ENCODE measurements at places on chromosomes 2 and 18.

GRCh38 chr18:23336101-23336500, 117.0 kb upstream of the RIOK3 start:
- no peak for DNase-seq

DNA sequence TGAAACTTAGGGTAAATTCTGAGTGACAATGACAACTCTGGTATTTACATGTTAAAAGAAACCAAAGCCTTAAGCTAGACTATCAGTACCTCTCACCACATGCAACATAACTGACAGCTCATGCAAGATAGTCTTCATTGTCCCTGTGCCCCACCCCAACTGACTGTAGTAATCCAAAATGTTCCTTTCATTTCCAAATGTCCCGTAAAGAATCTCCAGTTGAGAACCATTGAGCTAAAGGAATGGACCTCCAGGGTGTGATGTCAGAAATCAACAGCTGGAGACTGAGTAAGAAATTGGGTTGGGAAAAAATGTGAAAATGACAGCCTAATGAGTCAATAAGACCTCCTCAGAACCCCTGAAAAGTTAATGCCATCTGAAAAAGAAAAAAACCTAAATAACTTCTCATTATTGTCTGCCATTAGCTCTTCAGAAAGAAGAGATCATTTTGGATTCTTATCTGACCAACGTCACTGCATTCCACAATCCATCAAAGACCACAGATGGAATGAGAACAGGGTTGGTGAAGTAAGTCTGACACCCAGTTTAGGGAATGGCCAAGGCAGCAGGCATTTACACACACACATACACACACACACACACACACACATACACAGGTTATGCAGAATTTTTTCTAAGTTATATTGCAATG, 51.7 kb upstream of the ACVR2A start:
- DNase-seq: no peak

- no peak for DNase-seq
Measured at GRCh38 chr2:227933884-227934283, 62.5 kb downstream of the DAW1 start.

DNA sequence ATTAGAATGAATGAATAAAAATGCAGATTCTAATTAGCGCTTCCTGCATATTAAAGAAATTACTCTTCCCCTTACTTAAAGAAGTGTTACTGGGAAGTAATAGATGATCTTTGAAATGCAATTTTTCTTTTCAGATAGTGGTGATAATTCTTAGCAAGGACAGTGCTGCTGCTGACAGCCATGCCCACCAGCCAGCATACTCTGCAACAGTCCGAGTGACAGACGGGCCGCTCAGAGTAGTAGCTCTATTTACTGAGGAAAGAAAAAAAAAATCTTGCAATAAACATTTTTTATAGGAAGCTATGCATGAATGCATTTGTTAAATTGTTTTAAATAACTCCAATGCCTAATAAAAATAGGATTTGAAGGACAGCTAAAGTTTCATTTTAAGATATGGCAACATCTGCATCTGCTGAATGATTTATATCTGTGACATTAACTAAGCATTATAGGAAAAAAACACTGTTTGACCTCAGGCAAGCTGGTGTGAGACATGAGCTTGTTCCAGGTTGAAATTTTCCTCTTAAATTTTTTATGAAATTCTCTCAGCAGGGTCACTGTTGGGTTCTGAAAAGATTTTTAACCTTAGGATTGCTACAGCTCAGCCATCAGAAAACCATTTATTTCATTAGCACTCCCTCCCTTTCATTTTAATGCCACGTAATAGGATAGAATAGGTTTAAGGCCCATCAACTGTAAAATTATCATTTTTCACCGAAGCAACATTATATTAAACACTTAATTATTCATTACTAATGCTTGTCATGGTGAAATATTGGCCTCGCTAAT, 393.8 kb downstream of the DCDC2C start:
- DNase-seq: no peak

DNA sequence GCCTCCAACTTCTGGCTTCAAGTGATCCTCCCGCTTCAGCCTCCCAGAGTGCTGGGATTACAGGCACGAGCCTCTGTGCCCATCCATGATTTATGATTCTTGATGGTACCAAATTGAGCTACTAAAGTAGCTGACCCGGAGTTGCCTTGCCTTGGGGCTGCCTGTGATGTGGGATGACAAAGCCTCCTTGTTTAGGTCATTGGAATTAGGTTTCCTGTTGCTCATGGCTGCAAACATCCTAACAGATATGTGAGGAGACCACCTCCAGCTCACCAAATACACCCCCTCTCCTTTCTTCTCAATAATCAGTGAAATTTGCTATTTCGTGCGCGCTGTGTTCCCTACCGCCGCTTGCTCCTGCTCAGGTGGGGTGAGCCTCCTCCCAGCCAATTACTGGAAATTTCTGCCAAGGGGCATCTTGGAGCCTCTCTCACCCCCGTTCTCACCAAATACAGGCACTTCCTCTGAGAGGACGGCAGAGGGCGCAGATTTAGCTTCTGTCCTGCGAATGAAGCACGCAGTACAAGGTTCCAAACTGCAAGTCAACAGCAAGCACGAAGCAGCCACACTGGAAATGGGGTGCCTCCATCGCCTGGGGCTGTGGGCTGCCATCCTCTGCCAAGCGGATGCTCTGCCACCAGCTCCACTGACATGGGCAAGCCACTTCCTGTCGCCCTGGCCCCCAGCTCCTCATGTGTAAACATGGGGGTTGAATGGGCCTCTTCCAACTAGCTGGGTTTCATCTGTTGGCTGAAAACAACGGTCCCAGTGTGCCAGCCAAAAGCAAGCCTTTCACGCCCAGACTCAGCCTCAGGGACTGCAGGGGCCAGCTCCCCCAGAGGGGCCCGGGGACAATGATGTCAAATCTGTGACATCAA, 71.7 kb downstream of the NCAPH start:
- peak; percentile 46 for DNase-seq

DNA sequence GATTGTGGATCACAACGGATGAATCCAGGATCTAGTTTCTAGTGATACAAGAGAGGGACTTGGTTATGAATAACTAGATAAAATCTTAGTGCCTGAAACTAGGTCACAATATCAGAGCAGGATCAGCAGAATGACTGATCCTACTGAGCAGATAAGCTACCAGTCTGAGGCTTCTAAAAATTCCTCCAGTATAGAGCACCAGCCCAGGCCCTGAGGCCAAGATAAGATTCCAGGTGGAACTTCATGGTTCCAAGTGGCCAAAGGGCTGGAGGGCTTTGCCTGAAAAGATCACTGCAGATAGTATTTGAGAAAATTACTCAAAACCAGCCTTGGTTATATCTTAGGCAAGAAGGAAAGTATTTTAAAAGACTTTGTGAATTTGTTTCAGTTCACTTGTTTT, 162.4 kb downstream of the GREB1L start:
- no peak for DNase-seq

GRCh38 chr2:41821167-41821566, 226.7 kb upstream of the PKDCC start:
- no peak for DNase-seq

- no peak for DNase-seq
Measured at GRCh38 chr2:15561574-15562344, 625 bp upstream of the NBAS start.

DNA sequence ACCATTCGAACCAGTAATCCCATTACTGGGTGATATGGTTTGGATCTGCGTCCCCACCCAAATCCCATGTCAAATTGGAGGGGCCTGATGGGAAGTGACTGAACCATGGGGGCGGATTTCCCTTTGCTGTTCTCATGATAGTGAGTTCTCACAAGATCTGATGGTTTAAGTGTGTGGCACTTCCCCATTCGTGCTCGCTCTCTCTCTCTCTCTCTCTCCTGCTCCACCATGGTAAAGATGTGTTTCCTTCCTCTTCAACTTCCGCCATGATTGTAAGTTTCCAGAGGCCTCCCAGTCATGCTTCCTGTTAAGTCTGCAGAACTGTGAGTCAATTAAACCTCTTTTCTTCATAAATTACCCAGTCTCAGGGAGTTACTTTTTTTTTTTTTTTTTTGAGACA, 62.6 kb downstream of the NBAS start:
- DNase-seq: no peak

- DNase-seq: peak; percentile 9
Measured at GRCh38 chr2:159879051-159879604, 81.1 kb upstream of the CD302 start.

DNA sequence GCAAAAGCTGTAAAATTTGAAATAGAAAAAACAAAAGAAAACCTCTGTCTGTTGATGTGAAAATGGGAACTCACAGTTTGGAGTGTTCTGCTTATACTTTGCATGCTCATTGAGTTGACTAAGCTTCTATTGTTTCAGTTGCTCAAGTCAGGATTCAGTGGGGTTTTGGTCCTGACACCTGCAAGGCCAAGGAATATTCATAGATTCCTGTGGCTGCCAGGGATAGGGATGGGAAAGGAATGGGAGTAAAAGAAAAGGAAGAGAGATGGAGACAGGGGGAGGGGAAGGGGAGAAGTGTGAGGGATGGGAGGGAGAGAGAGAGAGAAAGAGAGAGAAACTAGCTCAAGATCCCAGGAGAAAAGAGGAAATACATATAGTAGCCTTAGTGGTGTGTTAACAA, 1.3 kb downstream of the CPS1 start:
- no peak for DNase-seq

DNA sequence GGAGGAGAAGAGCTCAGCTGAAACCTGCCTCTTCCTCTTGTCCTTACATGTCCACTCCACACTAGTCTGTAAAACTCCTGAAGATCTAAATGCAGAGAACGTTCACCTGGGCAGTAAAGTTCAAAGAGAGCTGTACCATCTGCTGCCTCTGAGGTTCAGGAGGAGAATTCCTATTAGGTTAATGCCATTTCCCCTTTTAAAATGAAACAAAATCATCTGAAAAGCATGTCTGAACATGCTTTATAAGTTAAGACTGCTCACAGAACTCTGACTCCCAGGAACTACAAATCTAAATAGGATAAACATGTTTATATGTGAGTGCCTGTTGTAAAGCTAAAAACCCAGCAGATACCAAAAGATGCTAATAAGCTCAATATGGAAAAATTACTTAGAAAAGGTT, 164.4 kb downstream of the AFF3 start:
- DNase-seq: no peak

DNA sequence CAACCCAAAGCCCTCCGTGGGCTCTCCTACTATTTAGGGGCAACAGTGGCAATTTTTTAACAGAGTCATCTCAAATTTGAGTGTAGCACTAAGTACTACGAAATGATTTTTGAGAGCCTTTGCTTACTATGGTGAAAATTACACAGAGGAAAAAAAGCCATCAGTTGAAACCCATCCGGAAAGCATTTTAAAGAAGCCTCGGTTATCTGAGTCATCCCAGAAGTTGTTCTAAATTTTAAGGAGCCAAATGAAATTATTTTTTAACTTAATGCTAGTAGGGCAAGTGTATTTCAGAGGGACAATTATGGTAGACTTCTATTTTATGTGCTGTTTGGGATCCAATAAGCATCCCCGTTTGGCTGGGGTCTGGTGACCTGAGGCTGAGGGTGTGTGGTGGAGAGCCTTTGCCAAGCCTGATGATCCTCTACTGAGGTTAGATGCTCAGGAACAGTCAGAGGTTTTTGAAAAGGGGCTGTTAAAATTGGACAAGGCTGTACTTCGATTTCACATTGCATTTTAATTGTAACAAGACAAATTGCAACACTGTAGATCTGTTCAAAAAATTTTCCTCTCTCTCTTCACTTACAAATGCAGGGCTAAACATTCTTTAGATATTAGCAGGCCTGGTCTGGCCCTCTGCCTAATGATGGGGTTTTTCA, 47.0 kb downstream of the RAPGEF4 start:
- peak; percentile 2 for DNase-seq

DNA sequence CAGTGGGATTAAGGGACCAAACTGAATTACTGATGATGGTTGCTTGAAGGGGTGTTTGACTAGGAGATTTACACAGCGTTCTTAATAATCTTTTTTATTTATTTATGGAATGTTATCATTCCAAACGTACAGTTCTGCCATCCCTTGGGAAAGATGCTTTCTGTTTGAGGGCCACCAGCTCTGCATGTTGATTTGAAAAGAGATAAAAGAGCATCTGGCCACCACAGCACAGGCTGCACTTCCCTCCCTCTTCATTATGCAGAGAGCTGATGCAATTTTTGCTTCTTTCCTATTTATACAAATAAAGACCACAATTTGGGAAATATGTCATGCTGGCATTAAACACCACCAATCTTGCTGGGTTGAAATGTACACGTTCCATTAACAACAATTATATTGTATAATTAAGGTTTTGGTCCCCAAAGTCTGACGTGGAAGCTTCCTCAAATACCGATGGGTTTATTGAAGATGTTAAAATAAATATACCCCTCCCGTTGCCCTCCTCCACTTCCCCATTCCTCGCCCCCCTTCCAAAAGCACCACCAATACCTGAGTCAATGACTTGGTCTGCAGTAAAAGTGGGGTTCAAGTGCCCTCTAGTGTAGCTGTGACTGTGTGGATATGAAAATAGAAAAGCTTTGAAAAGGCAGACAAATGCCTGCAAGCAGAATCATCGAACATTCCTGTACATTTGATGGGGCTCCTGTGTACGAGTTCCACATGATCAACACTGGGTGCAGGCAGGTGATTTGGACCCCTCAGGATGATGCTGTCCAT, 211.9 kb downstream of the HRH4 start:
- DNase-seq: no peak

DNA sequence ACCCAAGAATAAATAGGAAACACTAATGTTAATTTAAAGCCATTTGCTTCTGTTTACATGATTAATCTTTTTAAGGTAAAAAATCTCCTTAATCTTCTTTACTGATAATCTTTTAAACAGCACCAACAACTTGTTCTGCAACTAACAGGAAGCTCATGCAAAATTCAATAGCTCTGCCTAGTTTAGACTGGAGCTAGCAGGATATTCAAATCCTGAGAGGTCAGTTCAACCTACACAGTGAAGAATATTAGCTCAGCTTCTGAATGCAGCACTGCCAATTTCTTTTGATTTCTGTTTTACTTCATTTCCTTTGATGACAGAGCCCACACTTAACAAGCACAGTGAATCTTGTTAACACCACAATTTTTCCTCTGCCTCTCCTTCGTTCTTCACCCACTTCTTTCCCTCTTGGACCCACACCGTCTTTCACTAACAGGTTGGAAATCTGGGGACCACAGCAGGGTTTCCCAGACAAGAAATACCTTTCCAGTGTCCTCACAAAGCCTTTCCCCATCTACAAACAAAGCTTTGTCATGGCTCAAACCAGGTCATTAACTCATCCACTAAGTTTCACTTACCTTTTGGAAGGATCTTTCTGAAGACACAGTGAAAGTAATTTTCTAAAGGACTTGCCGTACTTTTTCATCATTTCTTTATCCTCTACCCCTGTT, 109.8 kb downstream of the STK39 start:
- DNase-seq: no peak
